NCI-H1930 (cell line): ENCODE measurements at places on chromosomes 2 and 18.

DNA sequence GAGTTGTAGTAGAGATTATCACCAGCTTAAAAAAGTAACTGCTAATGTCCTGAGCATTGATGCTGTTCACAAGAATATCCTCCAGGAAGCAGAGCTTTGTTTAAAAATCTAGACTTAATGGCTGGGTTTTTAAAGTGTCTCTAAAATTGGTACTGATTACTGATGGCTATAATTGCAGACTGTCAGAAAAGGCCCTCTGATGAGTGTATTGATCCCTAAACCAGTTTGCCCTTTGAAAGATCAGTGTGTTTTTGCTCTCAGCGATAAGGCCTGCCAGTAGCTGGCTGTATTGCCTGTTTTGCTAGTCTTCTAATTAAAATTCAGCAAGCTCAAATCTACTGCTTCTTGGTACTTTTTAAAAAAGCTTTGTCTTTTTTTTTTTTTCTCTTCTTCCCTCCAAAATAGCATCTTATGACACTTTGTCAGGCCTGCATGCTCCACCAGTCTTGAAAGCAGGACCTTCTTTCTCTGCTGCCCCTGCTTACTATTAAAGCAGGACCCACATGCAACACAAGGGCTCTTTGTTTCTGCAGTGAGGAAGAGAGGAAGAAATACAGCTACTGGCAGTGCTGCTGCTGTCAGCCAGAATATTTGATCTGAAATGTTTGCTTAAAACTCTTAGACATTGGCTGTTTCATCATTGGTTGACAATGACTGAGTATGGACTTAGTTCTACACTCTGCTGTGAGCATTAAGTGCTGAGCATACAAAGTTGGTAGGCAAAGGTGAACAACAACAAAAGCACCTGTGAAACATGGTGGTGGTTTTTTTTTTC lies 1.8 kb downstream of the SEC11C start:
- no peak for DNase-seq

DNA sequence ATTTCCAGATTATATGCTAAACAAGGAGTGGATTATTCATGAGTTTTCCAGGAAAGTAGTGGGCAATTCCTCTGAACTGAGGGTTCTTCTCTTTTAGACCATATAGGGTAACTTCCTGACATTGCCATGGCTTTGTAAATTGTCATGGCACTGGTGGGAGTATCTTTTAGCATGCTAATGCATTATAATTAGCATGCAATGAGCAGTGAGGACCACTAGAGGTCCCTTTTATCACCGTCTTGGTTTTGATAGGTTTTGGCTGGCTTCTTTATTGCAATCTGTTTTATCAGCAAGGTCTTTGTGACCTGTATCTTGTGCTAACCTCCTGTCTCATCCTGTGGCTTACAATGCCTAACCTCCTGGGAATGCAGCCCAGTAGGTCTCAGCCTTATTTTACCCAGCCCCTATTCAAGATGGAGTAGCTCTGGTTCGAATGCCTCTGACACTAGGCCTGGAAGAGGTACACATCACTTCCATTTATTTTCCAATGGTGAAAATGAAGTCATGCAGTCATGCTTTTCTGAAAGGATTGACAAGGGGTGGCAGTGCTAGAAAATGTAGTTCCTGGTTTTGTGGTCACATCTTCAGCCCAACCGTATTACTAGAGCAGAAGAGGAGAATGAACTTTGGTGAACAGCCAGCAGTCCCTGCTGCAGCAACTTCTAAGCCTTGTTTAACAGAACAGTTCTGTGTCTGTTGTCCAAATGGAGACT lies 26.6 kb upstream of the ITGA4 start:
- DNase-seq = no peak

DNA sequence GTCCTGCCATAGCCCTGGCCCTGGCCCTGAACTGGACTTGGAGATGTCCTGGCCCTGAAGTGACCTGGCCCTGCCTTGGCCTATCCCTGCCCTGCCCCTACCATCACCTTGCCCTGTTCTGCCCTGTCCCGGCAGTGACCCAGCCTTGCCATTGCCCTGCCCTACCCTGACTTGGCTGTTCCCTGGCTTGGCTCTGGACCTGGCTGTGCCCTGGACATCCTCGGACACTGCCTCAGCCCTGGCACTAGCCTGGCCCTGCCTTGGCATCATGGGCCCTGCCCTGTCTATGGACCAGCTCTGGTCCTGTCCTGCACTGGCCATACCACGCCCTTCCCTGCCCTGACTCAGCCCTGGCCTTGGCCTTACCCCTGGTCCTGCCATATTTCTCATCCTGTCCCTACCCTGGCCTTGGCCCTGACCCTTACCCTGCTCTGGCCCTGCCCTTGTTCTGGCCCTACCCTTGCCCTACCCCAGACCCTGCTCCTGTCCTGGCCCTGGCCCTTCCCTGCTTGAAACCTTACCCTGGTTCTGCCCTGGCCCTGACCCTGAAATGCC lies 6.1 kb upstream of the ANKRD62 start:
- DNase-seq = no peak

- DNase-seq = no peak
These were observed 86.2 kb downstream of the MCFD2 start for GRCh38 chr2:46829231-46829995.

- DNase-seq = no peak
These were observed 1693.4 kb upstream of the SLC39A10 start for GRCh38 chr2:193963472-193964119.

DNA sequence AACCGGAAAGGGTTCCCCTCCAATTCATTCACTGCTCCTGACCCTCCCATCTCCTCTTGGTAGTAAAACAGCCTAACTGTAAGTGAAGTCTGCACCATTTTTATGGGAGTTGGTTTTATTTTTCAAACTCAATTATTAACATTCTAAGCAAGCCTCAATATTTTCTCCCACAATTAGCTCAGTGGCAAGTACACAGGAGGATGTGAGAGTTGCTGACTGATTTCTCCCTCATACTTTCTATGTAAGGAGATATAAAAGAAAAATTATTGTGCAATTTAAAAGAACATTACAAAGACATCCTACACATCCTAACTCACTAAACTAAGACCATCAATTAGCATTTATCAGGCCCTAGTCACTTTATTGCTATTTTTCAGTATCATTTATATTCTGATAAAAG lies 73.9 kb downstream of the PIAS2 start:
- no peak for DNase-seq
